Common myeloid progenitor, CD34-positive (primary cell): ENCODE measurements at places on chromosomes 4 and X.
A peak's percentile ranks its signal among the peaks of the same experiment; 100 is the strongest.

- no peak for DNase-seq
Observed at GRCh38 chr4:139126898-139127297, 50.1 kb downstream of the ELF2 start.

GRCh38 chrX:12657433-12657832, 133.8 kb upstream of the PRPS2 start:
- DNase-seq: no peak

GRCh38 chr4:59024257-59024656, 1914.1 kb upstream of the IGFBP7 start:
- no peak for DNase-seq

- peak; percentile 17 for DNase-seq
Observed at GRCh38 chr4:55343887-55344286, 2.2 kb upstream of the SRD5A3 start.

DNA sequence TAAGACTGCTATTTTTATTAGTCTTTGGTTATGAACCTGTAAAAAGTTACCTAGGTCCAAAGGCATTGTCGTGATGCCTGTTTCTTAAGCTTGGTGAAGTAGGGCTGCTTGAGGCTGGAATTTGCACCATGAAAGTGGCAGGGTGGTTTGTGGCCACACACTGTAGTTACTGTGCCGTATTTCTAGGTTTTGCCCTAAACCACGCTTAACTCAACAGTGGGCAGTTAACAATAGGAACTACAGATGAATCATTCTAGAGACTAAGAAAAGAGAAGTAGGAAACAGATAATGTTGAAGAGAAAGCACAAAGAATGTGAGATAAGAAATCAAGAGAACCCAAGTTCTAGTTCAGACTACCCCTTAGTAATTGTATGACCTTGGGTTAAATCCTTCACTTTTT, 11.5 kb downstream of the ETNPPL start:
- DNase-seq: no peak

DNA sequence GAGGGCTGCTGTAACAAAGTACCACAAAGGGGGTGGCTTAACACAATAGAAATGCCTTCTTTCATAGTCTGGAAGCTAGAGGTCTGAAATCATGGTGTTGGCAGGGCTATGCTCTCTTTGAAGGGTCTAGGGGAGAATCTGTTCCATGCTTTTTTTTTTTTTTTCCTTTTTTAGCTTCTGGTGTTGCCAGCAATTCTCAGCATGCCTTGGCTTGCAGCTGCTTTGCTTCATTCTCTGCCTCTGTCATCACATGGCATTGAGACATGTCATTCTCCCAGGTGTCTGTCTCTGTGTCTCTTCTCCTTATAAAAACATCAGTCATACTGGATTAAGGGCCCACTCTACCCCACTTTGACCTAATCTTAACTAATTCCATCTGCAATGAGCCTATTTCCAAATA, 78.6 kb upstream of the BOD1L1 start:
- DNase-seq: no peak

- DNase-seq: no peak
Observed at GRCh38 chrX:68692651-68693050, 45.2 kb downstream of the STARD8 start.

- no peak for DNase-seq
Observed at GRCh38 chr4:3304831-3305609, 12.2 kb downstream of the RGS12 start.

DNA sequence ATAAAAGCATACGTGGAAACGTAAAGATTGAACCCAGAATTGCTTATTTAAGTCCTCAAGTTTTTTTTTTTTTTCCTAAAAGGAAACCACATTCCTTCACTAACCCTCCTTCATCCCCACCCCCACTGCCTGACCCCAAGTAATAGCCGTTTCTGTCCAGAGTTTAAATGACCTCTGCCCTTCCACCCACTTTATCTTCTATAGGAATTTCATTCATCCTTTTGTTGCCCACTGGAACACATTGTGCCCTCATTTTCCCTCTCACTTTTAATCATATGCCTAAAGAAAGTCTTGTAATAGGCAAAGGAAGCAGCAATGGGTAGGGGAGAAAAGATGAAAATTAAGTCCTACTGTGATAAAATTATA, 62.7 kb downstream of the SH3RF1 start:
- DNase-seq: no peak

DNA sequence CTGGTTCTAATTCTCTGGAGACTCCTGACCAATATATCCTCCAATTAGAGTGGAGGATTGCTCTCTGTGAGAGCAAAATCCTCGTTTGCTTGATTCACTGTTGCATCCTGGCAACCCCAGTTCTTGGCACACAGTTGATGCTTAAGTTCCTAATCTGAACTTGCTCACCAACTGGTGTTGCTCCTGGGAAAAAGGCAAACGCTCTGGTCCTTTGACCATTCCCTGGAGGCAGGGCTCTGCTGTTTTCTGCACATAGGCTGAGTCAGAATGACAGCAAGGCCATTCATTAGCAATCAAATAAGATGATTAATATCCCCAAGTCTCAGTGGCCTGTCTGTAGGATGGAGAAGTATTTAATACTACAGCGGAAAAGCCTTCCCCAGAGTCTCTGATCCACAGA, 172.7 kb upstream of the TBC1D9 start:
- DNase-seq: no peak

- DNase-seq: peak; percentile 30
Observed at GRCh38 chrX:79133904-79134303, 10.6 kb upstream of the GPR174 start.

DNA sequence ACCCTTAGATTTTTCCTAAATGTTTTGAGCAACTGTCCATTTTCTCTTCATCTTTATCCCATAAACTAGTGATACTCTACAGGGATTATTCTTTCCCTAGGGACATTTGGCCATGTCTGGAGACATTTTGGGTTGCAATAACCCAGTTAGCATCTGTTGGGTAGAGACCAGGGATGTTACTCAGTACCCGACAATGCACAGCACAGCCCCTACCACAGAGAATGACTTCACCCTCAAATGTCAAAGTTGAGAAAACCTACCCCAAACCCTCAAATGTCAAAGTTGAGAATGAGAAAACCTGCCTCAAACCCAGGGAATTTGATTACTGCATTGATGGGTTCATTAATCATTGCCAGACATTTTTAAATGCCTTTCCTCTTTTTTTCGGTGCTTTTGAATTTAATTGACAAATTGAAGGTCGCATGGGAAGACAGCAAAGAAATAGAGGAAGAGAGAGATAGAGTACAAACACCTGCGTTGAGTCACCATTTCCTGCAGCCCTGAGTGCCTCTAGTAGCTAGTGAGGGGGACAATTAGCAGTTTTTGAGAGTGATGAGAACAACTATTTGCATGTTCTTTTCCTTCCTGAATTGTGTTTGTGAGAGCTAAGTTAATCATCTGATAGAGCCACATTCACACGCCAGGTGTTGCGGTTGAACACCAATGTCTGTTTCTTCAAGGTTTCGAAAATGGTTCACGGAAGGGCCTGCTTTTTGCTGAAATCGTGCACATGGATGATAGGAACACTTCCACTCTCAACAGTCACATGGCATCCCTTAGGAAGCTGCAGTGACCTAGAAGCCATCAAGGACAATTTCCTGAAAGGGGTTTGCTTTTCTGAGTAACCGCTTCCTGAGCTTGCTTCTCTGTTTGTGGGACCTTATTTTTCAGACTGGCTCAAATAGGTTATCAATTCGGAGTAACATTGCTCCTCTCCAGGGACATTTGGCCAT, 203.9 kb upstream of the VCX3A start:
- DNase-seq: no peak

- DNase-seq: peak; percentile 29
Observed at GRCh38 chrX:30812326-30812725, 76.7 kb downstream of the TAB3 start.

- no peak for DNase-seq
Observed at GRCh38 chrX:96929036-96929435, 45.3 kb downstream of the RPA4 start.

DNA sequence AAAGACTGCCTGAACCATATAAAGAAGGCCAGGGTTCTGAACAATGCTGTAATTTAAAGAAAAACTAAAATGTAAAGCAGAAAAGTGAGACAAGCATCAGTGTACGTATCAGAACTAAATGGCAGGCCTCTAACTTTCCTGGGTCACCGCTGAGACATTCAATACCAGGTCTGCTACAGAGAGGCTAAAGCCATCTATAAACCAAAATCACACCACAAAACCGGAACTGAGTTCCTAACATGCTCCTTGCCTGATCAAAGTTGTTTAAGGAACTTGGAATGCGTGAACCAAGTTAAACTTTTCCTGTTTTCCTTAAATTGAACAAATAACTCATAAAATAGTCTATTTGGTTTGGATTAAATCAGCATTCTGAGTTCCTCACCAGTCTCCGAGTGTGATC, 55.3 kb upstream of the TECRL start:
- DNase-seq: no peak
